T-helper 2 cell treated with Interferon-gamma antibody and Interleukin-4, amounts not matched to agents 100 ng/mL and 5 ng/mL, for 36 hours (primary cell): ENCODE measurements at places on chromosomes 3 and 15. TPM values are rescaled to one million over a fixed set of nuclear protein-coding genes. Genes with fewer than 3 reads are reported as not detected.

The B3GALNT1 gene
- 1.2 and 2.6 TPM in 2 replicates for total RNA-seq

The RTP4 gene
- total RNA-seq: 12.9 and 13.0 TPM in 2 replicates

The ROPN1B gene
- total RNA-seq: not detected in 2 replicates

The BUB1B gene
- 74.6 and 86.8 TPM in 2 replicates for total RNA-seq

The DLL4 gene
- total RNA-seq: not detected in 2 replicates

The SUSD5 gene
- not detected in 2 replicates for total RNA-seq

The KLF15 gene
- not detected in 2 replicates for total RNA-seq

The IGF2BP2 gene
- 0.07 TPM in 1 of 2 replicates, not detected in the other for total RNA-seq

The TLR9 gene
- 0.25 TPM in 1 of 2 replicates, not detected in the other for total RNA-seq

The RARRES1 gene
- not detected in 2 replicates for total RNA-seq
